T-helper 2 cell treated with Interferon-gamma antibody and Interleukin-4, amounts not matched to agents 5 μg/mL and 100 μg/mL, for 36 hours (primary cell): ENCODE measurements at places on chromosomes 12 and 14.

DNA sequence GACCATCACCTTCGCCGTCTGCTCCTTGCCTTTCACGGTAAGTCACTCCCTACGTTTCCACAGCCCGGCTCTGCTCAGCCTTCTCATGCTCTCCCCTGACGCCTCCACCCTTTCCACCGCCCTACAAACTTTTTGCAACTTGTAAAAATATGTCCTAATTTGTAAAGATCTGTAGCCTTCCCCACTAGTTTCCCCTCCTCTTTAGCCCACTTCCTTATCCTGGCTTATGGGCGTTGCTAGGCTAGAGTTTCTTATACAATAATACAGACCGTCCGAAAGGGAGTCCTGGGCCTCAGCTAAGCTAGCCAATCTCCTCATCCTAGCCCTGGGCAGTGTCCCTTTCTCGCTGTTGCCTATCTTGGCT lies 1.2 kb downstream of the PTGER2 start:
- no peaks in the 10 kb centered on the region for H3K27me3 ChIP-seq
- peak overlapping the region; percentile 98 for H3K4me3 ChIP-seq
- H3K36me3 ChIP-seq: peaks cover 92% of the 10 kb centered on the region
- H3K4me1 ChIP-seq: peaks cover 51% of the 10 kb centered on the region
- no peak for DNase-seq

GRCh38 chr12:78888568-78888967 lies 24.0 kb downstream of the SYT1 start:
- H3K4me3 ChIP-seq: no peak overlapping the region
- no peaks in the 10 kb centered on the region for H3K4me1 ChIP-seq
- no peaks in the 10 kb centered on the region for H3K36me3 ChIP-seq
- H3K27me3 ChIP-seq: no peaks in the 10 kb centered on the region

GRCh38 chr12:6135071-6135470 lies 10.6 kb upstream of the VWF start:
- H3K27me3 ChIP-seq: no peaks in the 10 kb centered on the region
- no peaks in the 10 kb centered on the region for H3K36me3 ChIP-seq
- H3K4me1 ChIP-seq: peaks cover 2% of the 10 kb centered on the region
- no peak overlapping the region for H3K27ac ChIP-seq
- no peak overlapping the region for H3K4me3 ChIP-seq
- no peak for DNase-seq

GRCh38 chr14:24372701-24373416 lies 4.9 kb downstream of the NFATC4 start:
- no peaks in the 10 kb centered on the region for H3K36me3 ChIP-seq
- peaks cover 1% of the 10 kb centered on the region for H3K4me1 ChIP-seq
- no peak overlapping the region for H3K27ac ChIP-seq
- no peak overlapping the region for H3K4me3 ChIP-seq

GRCh38 chr12:109625749-109626377 lies 52.3 kb downstream of the MVK start:
- peaks cover 16% of the 10 kb centered on the region for H3K27me3 ChIP-seq
- no peak overlapping the region for H3K4me3 ChIP-seq
- H3K36me3 ChIP-seq: no peaks in the 10 kb centered on the region

- H3K4me1 ChIP-seq: peaks cover 5% of the 10 kb centered on the region
- H3K27me3 ChIP-seq: peaks cover 90% of the 10 kb centered on the region
- no peak overlapping the region for H3K4me3 ChIP-seq
- DNase-seq: no peak
These were observed 1.1 kb upstream of the HOXC4 start for GRCh38 chr12:54052438-54053002.

DNA sequence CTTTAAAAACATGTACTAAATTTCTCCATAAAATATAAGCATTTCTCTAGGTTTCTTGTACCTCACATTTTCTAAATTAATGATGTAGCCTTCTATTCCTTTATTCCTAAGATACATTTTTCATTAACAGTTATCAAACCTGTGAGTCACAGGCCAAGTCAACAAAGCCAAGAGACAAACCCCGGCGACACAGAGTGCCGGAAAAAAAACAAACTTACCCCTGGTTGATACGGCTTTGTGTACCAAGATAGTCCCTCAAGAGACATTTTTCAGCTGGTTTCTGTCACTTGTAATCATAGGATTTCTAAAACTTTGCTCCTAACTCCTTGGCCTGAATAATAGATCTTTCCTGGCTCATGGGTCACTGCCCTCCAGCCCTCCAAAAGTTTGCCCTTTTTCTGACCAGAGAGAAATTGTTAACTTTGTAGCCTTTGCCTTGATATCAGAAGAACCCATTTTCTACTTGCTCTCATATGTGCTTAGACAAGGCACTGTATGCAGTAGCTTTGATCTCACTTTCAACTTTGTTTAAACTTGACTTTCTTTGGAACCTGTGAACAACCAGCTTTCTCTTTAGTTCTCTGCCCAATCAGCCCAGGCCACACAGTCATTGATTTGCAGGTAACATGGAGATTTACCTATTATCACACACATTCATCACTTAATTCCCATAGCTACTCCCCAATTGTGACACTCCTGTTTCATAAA lies 172.2 kb downstream of the PRKD1 start:
- DNase-seq: no peak
- H3K27ac ChIP-seq: no peak overlapping the region
- no peaks in the 10 kb centered on the region for H3K27me3 ChIP-seq
- no peak overlapping the region for H3K4me3 ChIP-seq

DNA sequence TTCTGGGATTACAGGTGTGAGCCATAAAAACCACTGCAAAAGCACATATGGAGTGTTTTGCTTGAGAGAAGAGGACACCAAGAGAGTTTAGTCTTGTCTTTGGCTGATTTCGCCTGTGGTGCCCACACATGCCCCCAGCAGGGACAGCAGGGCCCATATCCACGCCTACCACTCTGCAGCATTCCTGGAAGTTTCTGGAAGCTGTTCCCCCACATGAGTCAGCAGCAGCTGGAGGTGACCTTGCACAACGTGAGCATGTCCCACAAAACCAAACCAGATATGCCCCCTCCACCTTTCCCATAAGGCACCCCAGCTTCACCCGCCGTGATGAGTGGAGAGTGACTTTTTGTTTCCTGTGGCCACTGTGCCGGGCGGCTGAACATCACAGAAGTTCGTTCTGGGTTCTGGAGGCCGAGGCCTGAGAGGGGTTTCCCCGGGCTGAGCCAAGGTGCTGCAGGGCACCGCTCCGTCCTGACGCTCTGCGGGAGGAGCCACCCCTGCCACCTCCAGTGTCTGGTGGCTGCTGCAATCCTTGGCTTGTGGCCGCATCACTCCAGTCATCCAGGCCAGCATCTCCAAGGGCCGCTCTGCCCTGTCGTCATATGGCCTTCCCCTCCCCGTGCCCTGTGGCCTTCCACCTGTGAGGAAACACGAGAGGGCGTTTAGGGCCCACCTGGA lies 4.7 kb downstream of the ASPG start:
- H3K27ac ChIP-seq: no peak overlapping the region
- no peak overlapping the region for H3K4me3 ChIP-seq
- H3K36me3 ChIP-seq: no peaks in the 10 kb centered on the region
- H3K4me1 ChIP-seq: peaks cover 1% of the 10 kb centered on the region

GRCh38 chr12:123076604-123077297 lies 74.1 kb downstream of the PITPNM2 start:
- H3K4me3 ChIP-seq: peak overlapping the region; percentile 85
- DNase-seq: peak; percentile 74
- peak overlapping the region; percentile 98 for H3K27ac ChIP-seq
- H3K27me3 ChIP-seq: no peaks in the 10 kb centered on the region
- H3K4me1 ChIP-seq: peaks cover 36% of the 10 kb centered on the region

GRCh38 chr14:95107711-95108110 lies 49.6 kb downstream of the DICER1 start:
- no peaks in the 10 kb centered on the region for H3K4me1 ChIP-seq
- peaks cover 42% of the 10 kb centered on the region for H3K36me3 ChIP-seq
- no peak overlapping the region for H3K4me3 ChIP-seq

GRCh38 chr14:79515158-79515557 lies 696.1 kb downstream of the DIO2 start:
- no peak overlapping the region for H3K4me3 ChIP-seq
- H3K4me1 ChIP-seq: no peaks in the 10 kb centered on the region
- no peaks in the 10 kb centered on the region for H3K36me3 ChIP-seq
- no peak for DNase-seq
- H3K27ac ChIP-seq: no peak overlapping the region

- H3K4me3 ChIP-seq: no peak overlapping the region
- no peaks in the 10 kb centered on the region for H3K4me1 ChIP-seq
- no peaks in the 10 kb centered on the region for H3K27me3 ChIP-seq
- H3K36me3 ChIP-seq: no peaks in the 10 kb centered on the region
- no peak for DNase-seq
These were observed 141.4 kb downstream of the MYRFL start for GRCh38 chr12:69966409-69966808.

GRCh38 chr14:57889245-57889644 lies 23.4 kb upstream of the SLC35F4 start:
- H3K36me3 ChIP-seq: no peaks in the 10 kb centered on the region
- no peak overlapping the region for H3K4me3 ChIP-seq
- no peak for DNase-seq
- H3K27me3 ChIP-seq: no peaks in the 10 kb centered on the region
- no peaks in the 10 kb centered on the region for H3K4me1 ChIP-seq

GRCh38 chr12:122137229-122137628 lies 36.8 kb downstream of the IL31 start:
- no peaks in the 10 kb centered on the region for H3K27me3 ChIP-seq
- H3K36me3 ChIP-seq: peaks cover 11% of the 10 kb centered on the region
- H3K4me1 ChIP-seq: no peaks in the 10 kb centered on the region
- DNase-seq: no peak
- no peak overlapping the region for H3K27ac ChIP-seq
- no peak overlapping the region for H3K4me3 ChIP-seq

- no peak for DNase-seq
- peaks cover 52% of the 10 kb centered on the region for H3K36me3 ChIP-seq
- H3K4me1 ChIP-seq: peaks cover 6% of the 10 kb centered on the region
- H3K27ac ChIP-seq: no peak overlapping the region
- no peaks in the 10 kb centered on the region for H3K27me3 ChIP-seq
- no peak overlapping the region for H3K4me3 ChIP-seq
These were observed 73.0 kb downstream of the CIT start for GRCh38 chr12:119804011-119804641.

DNA sequence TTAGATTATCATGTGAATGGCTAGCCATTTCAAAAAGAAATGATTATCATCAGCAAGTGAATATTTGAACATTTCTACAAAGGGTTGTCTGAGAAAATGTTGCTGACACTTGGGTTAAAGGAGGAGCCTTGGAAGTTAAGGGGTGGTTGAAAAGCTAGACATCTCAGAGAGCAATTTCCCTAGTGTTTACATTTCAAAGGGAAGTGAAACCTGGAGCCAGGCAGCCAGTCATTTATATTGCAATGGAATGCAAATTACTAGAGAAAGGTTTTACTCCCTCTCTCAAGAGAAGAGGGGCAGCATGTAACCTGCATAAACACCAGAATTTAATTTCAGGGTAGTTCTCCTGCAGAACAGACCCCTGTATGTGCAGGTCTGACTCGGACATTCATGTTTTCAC lies 279.0 kb downstream of the SLC16A7 start:
- H3K4me3 ChIP-seq: no peak overlapping the region
- no peak for DNase-seq
- H3K4me1 ChIP-seq: no peaks in the 10 kb centered on the region
- no peaks in the 10 kb centered on the region for H3K27me3 ChIP-seq

DNA sequence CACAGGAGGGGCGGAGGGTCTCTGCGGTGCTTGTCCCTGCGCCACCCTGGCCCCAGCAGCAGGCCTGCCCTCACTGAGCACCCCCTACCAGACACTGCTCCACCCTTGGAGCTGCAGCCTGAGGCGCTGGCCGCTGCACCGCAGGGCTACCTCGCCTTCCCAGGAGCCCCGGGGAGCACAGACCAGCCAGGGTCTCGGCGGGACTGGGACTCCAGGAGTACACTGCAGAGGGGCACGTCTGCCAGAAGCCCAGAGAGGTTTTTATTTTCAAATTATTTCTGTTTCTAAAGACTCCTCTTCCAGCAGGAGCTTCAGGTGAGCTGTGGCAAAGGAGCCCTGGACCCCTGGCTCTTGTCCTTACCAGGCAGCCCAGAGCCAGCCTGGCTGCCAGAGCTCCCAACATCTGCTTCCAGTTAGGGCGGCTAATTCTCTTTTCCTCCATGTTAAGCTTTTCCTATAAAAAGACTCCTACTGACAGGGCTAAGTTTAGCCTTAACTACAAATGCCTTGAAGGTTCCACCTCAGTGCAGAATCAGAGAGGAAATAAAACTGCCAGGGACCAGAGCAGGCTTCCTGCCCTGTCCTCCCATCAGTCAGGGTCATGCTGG lies 26.4 kb downstream of the DEGS2 start:
- peaks cover 84% of the 10 kb centered on the region for H3K36me3 ChIP-seq
- H3K4me1 ChIP-seq: no peaks in the 10 kb centered on the region
- no peak overlapping the region for H3K4me3 ChIP-seq
- no peak for DNase-seq
- no peaks in the 10 kb centered on the region for H3K27me3 ChIP-seq
- H3K27ac ChIP-seq: no peak overlapping the region

GRCh38 chr14:38366374-38366773 lies 110.5 kb upstream of the CLEC14A start:
- DNase-seq: no peak
- H3K36me3 ChIP-seq: no peaks in the 10 kb centered on the region
- no peak overlapping the region for H3K27ac ChIP-seq
- H3K4me1 ChIP-seq: no peaks in the 10 kb centered on the region
- no peaks in the 10 kb centered on the region for H3K27me3 ChIP-seq
- no peak overlapping the region for H3K4me3 ChIP-seq

DNA sequence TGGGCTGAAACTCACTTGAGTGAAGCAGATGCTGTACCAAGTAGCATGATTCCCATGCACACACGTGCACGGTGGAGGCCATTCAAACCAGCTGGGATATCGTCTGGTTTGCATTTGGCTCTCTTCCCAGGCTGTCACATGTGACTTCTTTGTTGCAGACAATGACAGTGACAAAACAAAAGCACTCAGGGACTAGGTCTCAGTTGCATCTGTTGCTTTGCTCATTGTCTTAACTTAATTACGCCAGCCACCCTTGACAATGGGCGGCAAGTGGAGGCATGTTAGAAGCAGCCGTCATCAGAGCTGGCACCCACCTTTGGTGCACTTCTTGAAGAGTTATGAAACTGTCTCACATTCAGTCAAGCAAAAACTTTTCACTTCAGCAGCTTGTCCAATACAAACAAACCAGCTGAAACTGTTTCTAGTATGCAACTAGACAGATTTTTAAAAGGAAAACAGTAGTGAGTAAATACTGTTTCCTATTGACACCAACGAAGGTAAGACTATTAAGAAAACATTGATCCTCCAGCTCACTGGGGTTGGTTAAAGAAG lies 74.3 kb downstream of the IGF1 start:
- H3K4me1 ChIP-seq: peaks cover 1% of the 10 kb centered on the region
- no peaks in the 10 kb centered on the region for H3K36me3 ChIP-seq
- DNase-seq: no peak
- H3K27me3 ChIP-seq: peaks cover 2% of the 10 kb centered on the region
- no peak overlapping the region for H3K4me3 ChIP-seq
- H3K27ac ChIP-seq: no peak overlapping the region

GRCh38 chr14:74826574-74826973 lies 49.4 kb downstream of the PROX2 start:
- H3K4me1 ChIP-seq: peaks cover 4% of the 10 kb centered on the region
- H3K4me3 ChIP-seq: no peak overlapping the region
- H3K27me3 ChIP-seq: no peaks in the 10 kb centered on the region
- no peak overlapping the region for H3K27ac ChIP-seq
- DNase-seq: no peak

GRCh38 chr12:24991209-24992049 lies 42.5 kb upstream of the BCAT1 start:
- no peak for DNase-seq
- H3K36me3 ChIP-seq: no peaks in the 10 kb centered on the region
- no peak overlapping the region for H3K27ac ChIP-seq
- peaks cover 2% of the 10 kb centered on the region for H3K4me1 ChIP-seq
- H3K27me3 ChIP-seq: peaks cover 9% of the 10 kb centered on the region
- H3K4me3 ChIP-seq: no peak overlapping the region

- no peak overlapping the region for H3K27ac ChIP-seq
- no peaks in the 10 kb centered on the region for H3K4me1 ChIP-seq
- H3K27me3 ChIP-seq: no peaks in the 10 kb centered on the region
- no peak for DNase-seq
These were observed 161.2 kb downstream of the METTL25 start for GRCh38 chr12:82519510-82519909.
